Effector memory CD4-positive, alpha-beta T cell (primary cell): ENCODE measurements at places on chromosomes 2 and 18.

DNA sequence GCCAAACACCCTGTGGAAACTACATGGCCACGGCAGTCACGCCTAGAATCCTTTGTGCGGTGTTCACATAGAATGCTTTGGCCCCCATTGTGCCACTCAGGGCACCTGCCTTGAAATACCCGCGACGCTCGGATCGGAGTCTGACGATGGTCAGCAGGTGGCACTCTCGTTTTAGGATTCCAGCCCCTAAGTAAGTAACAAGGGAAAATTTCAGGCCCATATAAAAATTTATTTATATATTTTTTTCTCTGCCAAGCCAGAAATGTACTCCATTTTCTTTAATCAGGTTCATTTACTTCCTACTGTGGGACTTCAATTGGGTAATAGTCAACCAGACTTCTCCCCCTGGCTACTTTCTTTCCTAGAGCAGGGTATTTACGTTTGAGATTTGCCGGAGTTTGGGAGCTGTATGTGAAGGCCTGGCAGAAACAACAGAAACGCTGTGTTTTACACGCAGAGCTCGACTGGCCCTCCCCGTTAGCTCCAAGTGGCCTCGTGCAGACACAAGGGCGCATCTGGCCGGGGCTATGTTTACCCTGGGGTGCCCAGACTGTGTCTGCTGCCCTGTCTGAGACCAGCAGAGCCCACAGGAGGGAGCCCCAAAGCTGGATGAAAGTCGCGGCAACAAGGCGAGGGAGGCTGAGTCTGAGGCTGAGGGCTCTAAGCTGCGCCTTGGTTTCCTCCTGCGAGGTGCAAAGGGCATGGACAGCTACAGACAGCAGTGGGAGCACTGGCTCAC is 41.6 kb downstream of the LRRC30 start:
- H3K4me1 ChIP-seq, result no peaks in the 10 kb centered on the region
- no peak overlapping the region for H3K4me3 ChIP-seq
- no peaks in the 10 kb centered on the region for H3K27me3 ChIP-seq
- no peak overlapping the region for H3K27ac ChIP-seq

- DNase-seq, result no peak
- H3K4me1 ChIP-seq, result no peaks in the 10 kb centered on the region
- H3K4me3 ChIP-seq, result no peak overlapping the region
- no peaks in the 10 kb centered on the region for H3K36me3 ChIP-seq
These were observed 437.2 kb upstream of the ID2 start for GRCh38 chr2:8244639-8245038.

DNA sequence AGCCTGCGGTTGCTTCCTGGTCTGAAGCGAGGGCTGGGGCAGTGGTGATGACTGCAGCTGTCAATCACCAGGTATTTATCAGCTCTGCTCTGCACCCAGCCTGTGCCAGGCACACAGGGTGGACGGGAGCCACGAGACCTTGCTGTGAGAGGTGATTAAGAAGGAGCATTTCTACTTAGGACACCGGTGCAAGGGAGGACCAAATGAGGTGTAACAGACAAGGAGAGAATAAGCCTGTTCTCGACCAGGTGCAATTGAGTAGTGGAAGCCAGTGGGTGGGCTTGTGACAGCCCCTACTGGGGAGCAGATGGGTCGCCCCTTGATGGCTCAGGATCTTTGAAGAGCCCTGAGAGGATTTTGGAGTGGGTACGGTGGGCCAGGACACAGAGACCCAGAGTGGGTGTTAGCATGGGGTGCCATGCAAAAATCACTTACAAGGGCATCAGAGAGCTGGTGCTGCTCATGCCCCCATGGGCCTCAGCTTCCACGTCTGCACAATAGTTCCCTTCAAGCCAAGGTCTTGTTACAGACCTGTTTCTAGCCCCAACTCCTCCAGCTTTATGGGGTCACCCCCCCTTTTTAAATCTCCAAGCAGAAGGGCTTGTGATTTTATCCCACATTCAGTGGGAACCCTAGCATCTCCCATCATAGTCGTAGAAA is 24.6 kb downstream of the GPR55 start:
- no peaks in the 10 kb centered on the region for H3K36me3 ChIP-seq
- no peaks in the 10 kb centered on the region for H3K27me3 ChIP-seq
- DNase-seq, result no peak
- H3K27ac ChIP-seq, result no peak overlapping the region
- no peak overlapping the region for H3K4me3 ChIP-seq

DNA sequence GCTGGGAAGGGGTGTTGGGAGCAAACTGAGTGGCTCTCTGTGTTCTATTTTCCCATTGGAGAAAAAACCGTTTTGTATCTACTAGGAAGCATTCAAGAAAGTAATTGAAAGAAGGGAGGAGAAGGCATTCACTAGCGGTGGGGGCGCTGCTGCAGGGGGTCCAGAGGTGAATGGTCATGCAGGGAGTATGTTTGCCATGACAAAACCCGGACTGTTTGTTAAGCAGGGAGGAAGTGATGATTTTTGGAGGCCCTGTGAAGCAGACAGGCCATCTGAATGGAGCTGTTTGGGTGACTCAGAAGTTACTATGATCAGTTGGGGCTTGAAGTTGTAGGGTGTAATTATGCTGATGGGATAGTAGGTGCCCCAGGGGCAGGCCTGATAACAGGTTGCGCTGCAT is 7.0 kb downstream of the TAF4B start:
- DNase-seq, result no peak
- no peaks in the 10 kb centered on the region for H3K4me1 ChIP-seq
- H3K27ac ChIP-seq, result no peak overlapping the region
- H3K36me3 ChIP-seq, result no peaks in the 10 kb centered on the region
- no peak overlapping the region for H3K4me3 ChIP-seq
